ENCODE measurements at places on chromosomes 11 and 22. TPM values are rescaled to one million over a fixed set of nuclear protein-coding genes. Genes with fewer than 3 reads are reported as not detected.

DNA sequence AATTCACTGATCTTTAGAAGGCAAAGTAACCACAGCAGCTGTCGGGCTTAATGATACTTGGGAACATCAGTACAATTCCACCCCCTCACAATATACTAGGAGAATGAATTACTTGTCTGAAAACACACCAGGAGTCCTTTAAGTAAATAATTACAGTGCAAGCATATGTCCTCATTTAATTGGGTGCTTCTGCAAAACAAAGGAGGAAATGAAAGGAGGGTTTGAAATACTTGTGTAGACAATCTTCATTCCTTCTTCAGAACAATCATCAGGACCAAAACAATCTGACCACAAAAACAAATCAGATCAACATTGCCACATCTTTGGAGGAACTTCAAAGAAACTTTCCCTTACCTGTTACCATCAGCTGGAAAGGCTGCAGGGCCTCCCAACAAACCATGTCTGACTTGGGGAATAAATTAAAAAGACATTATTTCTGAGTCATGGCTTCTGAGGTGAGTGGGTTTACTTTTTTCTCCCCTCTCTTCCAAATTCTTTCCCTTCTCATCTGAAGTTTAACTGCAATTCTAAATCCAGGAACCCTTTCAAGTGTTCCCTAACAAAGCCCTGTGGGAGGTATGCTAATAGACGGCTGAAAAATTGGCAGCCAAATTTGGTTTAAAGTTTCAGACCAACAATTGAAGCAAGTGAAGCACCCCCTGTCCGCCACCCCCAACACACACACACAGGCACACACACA is 12.5 kb upstream of the CCDC117 start:
- H3K4me3 ChIP-seq = no peak overlapping the region
- peaks cover 4% of the 10 kb centered on the region for H3K36me3 ChIP-seq
- no peaks in the 10 kb centered on the region for H3K4me1 ChIP-seq
- no peaks in the 10 kb centered on the region for H3K27me3 ChIP-seq

DNA sequence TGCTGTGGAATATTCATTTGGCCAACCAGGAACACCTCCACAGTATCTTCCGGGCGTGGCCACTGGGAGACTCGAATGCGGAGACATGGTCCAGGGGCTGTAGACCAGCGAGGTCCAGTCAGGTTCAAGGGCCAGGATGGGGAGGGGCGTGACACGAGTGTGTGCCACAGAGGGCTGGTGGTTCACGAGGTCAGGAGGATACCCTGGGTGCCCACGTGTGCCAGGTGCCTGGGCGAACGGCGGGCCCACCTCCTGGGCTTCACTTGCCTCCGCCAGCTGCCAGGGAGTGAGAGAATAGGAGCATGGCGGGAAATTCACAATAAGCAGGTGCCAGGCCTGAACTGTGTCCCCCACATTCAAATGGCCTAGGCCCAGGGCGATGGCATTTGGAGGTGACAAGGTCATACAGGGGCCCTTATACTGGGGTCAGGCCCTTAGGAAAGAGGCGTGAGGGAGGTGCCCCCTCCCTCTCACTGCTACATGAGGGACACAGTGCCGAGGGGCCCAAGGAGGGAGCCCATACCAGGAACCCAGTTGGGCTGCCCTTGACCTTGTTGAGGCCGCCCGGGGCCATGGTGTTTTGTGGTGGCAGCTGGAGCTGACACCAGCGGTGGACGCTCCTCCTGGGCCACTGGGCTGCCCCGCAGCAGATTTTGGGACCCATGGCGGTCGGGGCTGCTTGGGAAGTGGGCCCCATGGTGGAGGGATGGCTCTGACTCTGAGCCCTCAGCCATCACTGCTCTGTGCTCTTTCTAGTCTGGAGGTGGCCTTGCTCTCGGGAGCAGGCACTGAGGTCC is 1268.9 kb downstream of the BRD1 start:
- no peak for DNase-seq
- H3K4me3 ChIP-seq = no peak overlapping the region
- no peaks in the 10 kb centered on the region for H3K27me3 ChIP-seq
- H3K27ac ChIP-seq = no peak overlapping the region

- DNase-seq = peak; percentile 39
- H3K4me3 ChIP-seq = no peak overlapping the region
- no peaks in the 10 kb centered on the region for H3K27me3 ChIP-seq
- H3K36me3 ChIP-seq = peaks cover 31% of the 10 kb centered on the region
- no peak overlapping the region for H3K27ac ChIP-seq
- peaks cover 5% of the 10 kb centered on the region for H3K4me1 ChIP-seq
Observed at GRCh38 chr22:29041408-29041807, 20.2 kb downstream of the C22orf31 start.

GRCh38 chr11:35619116-35619854 is 1.0 kb downstream of the FJX1 start:
- peak overlapping the region; percentile 58 for H3K4me3 ChIP-seq
- DNase-seq = peak; percentile 53
- H3K27ac ChIP-seq = peak overlapping the region; percentile 35
- H3K4me1 ChIP-seq = peaks cover 25% of the 10 kb centered on the region
- H3K36me3 ChIP-seq = no peaks in the 10 kb centered on the region

Gene MYOD1
- 93.1 TPM for polyA plus RNA-seq

Gene SERPIND1
- polyA plus RNA-seq = 0.43 TPM

DNA sequence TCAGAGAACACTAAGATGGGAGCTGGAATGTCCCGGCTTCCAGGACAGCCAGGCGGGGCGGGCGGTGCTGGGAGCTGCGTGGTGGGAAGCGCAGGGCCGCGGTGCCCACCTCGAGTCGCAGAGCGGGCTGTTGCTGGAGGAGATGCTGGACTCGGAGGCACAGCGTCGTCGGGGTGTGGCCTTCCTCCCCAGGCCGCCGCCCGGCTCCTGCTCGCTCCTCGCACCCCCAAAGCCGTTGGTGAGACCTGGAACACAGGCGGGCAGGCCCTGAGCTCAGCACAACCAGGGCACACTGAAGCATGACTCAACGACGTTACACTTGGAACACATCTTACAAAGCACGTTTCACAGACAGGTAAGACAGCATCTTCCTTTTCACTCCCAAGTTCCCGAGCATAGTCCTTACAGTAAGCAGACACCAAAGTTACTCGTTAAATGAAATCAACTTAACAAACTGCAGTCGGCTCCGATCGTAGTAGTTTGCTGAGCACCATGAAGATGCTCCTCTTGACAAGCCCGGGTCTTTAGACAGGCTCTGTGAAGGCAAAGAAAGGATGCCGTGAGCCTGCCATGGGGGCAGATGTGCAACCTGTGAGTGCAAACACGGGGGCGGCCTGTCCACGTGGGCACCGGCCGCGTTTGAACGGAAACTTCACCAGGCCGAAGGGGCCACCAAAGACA is 50.0 kb downstream of the BRD1 start:
- no peak overlapping the region for H3K4me3 ChIP-seq
- no peak overlapping the region for H3K27ac ChIP-seq
- no peak for DNase-seq
- no peaks in the 10 kb centered on the region for H3K27me3 ChIP-seq
- H3K36me3 ChIP-seq = peaks cover 57% of the 10 kb centered on the region

DNA sequence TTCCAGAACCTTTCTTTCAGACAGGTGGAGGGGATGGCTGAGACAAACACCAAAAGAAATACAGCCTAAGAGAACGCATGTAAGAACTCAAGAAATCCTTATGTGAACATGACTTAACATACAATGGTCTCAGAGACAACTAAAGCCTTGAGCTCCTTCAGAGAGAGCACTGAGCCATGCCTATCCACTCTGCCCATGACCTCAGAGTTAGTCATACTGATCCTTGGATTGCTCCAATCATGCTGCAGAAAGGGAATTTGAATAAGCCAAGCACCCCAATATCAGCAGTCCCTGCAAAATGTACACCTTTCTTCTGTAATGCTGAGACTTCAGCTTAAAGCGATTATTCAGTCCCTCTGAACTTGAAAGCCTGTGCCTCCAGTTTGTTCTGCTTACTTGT is 43.2 kb upstream of the CHKA start:
- no peaks in the 10 kb centered on the region for H3K4me1 ChIP-seq
- no peak overlapping the region for H3K4me3 ChIP-seq
- H3K27ac ChIP-seq = no peak overlapping the region
- H3K36me3 ChIP-seq = peaks cover 66% of the 10 kb centered on the region

Gene BAIAP2L2
- polyA plus RNA-seq = 1.2 TPM

DNA sequence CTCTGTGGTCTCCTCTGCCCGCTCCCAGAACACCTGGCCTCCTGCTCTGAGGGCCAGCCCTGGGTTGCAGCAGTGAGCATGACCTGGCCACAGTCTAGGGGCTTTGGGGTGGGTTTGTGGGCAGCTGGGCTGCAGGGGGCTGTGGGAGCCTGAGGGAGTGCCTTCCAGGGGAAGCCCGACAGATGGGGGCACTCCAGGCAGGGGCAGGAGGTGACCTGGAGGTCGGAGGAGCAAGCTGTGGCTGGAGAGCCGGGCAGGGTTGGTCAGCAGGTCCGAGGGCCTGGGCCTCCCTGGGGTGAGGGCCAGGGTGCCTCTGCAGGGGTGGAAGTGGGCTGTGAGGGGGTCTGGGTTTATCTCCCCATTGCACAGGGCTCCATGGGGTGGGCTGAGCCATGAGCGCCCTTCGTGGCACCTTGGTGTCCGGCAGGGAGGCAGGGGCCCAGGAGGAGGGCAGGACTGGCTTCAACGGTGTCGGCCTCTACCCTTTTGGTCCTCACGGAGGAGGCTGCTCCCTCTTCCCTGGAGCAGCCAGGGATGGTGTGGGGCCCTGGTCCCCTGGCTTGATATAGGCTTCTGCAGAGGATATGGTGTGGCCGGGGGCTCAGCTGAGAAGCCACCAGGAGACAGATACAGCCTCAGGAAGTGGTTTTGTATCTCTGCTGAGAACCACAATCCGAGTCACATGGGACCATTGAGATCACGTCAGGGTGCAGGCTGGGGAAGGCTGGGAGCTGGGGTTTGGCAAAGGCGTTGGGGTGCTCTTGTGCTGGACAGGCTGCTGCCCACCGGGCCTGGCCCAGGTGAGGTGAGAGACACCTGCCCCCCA is 22.3 kb downstream of the KCNQ1 start:
- peaks cover 16% of the 10 kb centered on the region for H3K27me3 ChIP-seq
- H3K4me1 ChIP-seq = peaks cover 3% of the 10 kb centered on the region
- DNase-seq = no peak
- H3K27ac ChIP-seq = no peak overlapping the region

Gene DDIAS
- 4.2 TPM for polyA plus RNA-seq

GRCh38 chr22:48237466-48238283 is 1475.2 kb downstream of the TBC1D22A start:
- H3K4me3 ChIP-seq = no peak overlapping the region
- no peak overlapping the region for H3K27ac ChIP-seq
- DNase-seq = no peak
- no peaks in the 10 kb centered on the region for H3K4me1 ChIP-seq
- peaks cover 2% of the 10 kb centered on the region for H3K27me3 ChIP-seq

Gene LRRC75B
- polyA plus RNA-seq = 8.4 TPM

GRCh38 chr11:124656774-124657630 is 16.5 kb downstream of the SIAE start:
- H3K27me3 ChIP-seq = no peaks in the 10 kb centered on the region
- H3K4me1 ChIP-seq = no peaks in the 10 kb centered on the region
- no peak overlapping the region for H3K4me3 ChIP-seq
- DNase-seq = peak; percentile 47
- no peaks in the 10 kb centered on the region for H3K36me3 ChIP-seq

DNA sequence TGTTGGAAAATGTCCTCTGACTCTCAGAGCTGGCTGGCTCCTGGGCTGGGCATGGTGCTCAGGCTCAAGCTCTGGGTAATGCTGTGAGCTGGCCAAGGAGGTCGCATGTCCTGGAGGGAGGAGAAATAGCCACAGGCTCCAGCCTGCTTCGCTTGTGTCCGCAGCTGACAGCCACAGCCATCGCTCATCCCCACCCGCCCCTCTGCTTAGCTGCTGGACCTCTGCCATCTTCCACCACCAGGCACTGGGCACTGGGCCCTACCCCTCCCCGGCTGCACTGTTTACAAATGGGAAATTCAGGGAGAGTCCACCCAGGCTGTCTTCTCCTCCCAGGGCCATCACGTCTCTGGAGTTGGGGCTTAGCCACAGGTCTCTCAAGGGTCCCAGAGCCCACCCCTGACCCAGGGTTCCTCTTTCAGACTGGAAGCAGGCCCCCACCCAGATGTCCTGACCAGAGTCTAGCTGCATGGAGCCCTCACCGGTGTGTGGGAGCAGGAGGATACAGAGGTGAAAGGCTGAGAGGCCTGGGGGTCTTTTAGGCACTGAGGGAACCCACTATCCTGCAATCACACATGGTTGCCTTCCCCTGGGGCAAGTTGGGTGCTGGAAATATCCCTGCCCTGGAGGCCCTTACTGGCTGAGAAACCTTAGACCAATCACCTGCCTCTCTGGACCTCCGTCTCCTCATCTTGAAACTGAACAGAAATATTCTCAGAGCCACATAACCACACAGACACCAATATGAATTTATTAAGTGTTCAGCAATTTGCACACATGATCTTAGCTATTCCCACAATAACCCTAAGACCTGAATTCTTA is 62.7 kb downstream of the CD82 start:
- DNase-seq = peak; percentile 89
- H3K36me3 ChIP-seq = no peaks in the 10 kb centered on the region
- peaks cover 57% of the 10 kb centered on the region for H3K4me1 ChIP-seq
- H3K27me3 ChIP-seq = no peaks in the 10 kb centered on the region
- no peak overlapping the region for H3K4me3 ChIP-seq
- H3K27ac ChIP-seq = peak overlapping the region; percentile 64

Gene KRTAP5-8
- not detected for polyA plus RNA-seq

GRCh38 chr11:62062223-62062861 is 61.5 kb upstream of the INCENP start:
- H3K36me3 ChIP-seq = no peaks in the 10 kb centered on the region
- peak overlapping the region; percentile 13 for H3K27ac ChIP-seq
- H3K4me3 ChIP-seq = no peak overlapping the region
- no peaks in the 10 kb centered on the region for H3K27me3 ChIP-seq
- peaks cover 9% of the 10 kb centered on the region for H3K4me1 ChIP-seq

GRCh38 chr22:42905702-42906183 is 48.7 kb upstream of the ARFGAP3 start:
- H3K4me1 ChIP-seq = peaks cover 87% of the 10 kb centered on the region
- H3K36me3 ChIP-seq = peaks cover 2% of the 10 kb centered on the region
- no peak overlapping the region for H3K4me3 ChIP-seq
- peak overlapping the region; percentile 57 for H3K27ac ChIP-seq

DNA sequence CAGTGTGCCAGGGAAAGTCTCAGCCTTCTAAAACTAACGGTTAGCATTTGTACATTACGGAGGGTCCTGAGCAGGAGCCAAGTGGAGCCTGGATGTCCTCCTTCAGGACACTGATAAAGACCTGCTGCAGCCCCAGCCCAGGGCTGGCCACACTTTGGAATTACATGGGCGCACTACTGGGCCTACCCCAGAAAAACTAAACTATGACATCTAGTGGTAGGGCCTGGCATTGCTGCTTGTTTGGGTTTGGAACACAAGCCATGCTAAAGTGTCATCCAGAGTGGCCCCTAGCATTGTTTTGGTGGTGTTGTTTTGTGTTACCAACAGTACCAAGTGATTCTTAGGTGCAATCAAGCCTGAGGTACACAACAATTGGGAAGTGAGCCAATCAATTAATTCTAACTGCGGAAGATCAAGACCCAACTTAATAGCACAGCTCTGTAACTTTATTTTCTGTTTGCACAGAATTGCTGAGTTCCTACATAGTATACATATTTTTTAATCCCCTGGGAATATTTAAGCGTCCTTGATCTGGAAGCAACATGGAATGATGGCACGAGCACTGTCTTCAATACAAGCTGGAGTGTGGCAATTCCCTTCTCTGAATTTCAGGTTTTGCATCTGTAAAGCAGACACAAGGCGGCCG is 340.7 kb downstream of the LARGE1 start:
- H3K27me3 ChIP-seq = no peaks in the 10 kb centered on the region
- H3K4me1 ChIP-seq = no peaks in the 10 kb centered on the region
- H3K36me3 ChIP-seq = no peaks in the 10 kb centered on the region
- peak; percentile 25 for DNase-seq

Gene SLC22A12
- polyA plus RNA-seq = not detected

Measured in muscle of leg (tissue), 16 donors.